ENCODE measurements at places on chromosomes 6 and 20. TPM values are rescaled to one million over a fixed set of nuclear protein-coding genes. Genes with fewer than 3 reads are reported as not detected.
A peak's percentile ranks its signal among the peaks of the same experiment; 100 is the strongest.

The CCR6 gene
- total RNA-seq: not detected

The NRN1 gene
- 5.9 TPM for total RNA-seq

DNA sequence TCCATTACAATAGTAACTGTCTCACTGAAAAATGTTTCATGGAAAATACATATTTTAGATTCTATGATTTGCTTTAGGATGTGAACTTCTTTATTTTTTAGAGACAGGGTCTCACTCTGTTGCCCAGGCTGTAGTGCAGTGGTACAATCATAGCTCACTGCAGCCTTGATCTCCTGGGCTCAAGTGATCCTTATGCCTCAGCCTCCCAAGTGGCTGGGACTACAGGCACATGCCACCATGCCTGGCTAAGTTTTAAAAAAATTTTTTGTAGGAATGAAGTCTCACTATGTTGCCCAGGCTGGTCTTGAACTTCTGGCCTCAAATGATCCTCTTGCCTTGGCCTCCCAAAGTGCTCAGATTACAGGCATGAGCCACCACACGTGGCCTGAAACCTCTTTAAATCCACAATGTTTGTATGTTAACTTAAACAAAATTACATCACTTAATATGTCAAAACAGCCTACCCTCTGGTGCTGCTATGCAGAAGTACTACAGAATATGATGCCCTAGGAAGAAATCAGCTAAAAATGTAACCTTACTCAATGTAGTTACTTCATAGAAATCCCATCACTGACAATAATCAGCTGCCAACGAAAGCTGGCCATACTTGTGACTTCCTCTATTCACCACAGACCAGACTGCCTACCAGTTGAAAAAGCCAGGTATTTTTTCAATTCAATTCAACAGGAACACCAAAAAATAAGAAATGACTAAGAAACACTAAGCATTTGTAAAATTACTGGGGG is 17.6 kb downstream of the EEF1A1 start:
- no peak for DNase-seq
- no peaks in the 10 kb centered on the region for H3K27me3 ChIP-seq
- no peaks in the 10 kb centered on the region for H3K4me1 ChIP-seq
- peaks cover 24% of the 10 kb centered on the region for H3K36me3 ChIP-seq

The FNDC11 gene
- 0.27 TPM for total RNA-seq

DNA sequence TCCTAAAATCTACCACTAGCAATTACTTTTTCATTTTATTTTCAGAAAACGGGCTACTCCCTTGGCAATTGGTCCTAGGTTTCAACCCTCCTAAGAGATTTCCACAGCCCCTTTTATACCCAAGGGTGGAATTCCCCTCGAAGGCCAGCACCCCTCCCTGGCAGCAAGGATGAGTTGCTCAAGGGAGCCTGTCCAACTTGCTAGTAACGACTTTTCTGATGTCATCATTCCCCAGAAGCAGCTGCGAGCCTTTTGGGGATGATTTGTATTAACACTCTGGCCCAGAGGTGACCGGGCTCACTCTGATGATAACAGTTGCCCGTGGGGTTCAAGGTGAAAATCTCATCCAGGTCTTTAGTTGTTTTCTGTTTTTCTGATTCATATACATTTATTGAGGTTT is 30.7 kb upstream of the NAA20 start:
- no peak overlapping the region for H3K4me3 ChIP-seq
- H3K4me1 ChIP-seq: no peaks in the 10 kb centered on the region
- no peaks in the 10 kb centered on the region for H3K36me3 ChIP-seq
- no peak overlapping the region for H3K27ac ChIP-seq
- DNase-seq: no peak

DNA sequence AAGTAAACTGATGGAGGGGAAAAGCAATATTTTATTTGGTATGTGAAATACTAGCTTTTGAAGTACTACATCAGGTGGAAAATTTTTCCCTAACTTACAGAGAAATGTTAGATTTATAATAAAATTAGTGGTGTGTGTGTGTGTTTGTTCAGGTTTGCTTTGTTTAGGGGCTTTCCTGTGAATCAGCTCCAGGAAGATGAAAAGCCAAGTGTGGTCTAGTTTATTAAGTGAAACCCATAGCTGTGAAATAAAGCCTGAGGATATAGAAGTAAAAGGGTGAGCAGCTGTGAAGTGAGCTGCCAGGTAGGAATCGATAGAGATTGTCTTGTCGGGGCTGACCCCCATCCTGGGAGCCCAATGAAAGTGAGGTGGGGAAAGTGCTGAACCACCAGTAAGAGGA is 347.6 kb upstream of the IMPG1 start:
- no peak overlapping the region for H3K27ac ChIP-seq
- H3K36me3 ChIP-seq: no peaks in the 10 kb centered on the region
- H3K27me3 ChIP-seq: no peaks in the 10 kb centered on the region
- H3K4me1 ChIP-seq: no peaks in the 10 kb centered on the region
- no peak for DNase-seq
- no peak overlapping the region for H3K4me3 ChIP-seq

DNA sequence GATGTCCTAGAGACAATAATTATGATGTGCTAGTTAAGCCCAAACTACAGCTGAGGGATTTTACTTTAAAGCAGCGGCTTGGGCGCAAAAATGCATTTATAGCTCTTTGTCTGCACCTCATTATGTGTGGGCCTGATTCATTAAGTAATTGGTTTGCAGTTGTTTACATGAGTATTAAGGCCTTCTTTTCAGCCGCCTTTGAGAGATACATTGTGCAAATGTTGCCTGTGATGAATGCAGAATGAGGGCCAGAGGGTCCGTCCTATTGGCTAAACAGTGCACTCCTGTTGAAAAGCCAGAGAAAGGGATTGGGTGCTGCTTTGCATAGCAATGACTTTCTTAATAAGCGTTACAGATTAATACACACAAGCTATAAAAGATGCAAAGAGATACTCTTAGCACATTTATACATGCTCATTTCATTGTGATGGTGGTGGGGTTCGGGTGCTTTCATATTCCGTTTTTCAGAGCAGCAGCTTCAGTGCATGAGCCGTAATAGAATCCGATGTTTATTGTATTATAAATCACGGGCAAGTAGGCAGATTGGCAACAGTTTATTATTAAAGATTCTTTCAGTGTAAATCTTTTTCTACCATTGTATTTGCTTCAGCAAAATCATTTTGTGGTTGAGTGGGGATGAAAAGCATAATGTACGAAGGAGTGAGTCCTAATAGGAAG is 68.2 kb upstream of the XRN2 start:
- H3K27me3 ChIP-seq: no peaks in the 10 kb centered on the region
- no peak for DNase-seq
- peaks cover 4% of the 10 kb centered on the region for H3K4me1 ChIP-seq
- no peak overlapping the region for H3K4me3 ChIP-seq
- no peak overlapping the region for H3K27ac ChIP-seq

DNA sequence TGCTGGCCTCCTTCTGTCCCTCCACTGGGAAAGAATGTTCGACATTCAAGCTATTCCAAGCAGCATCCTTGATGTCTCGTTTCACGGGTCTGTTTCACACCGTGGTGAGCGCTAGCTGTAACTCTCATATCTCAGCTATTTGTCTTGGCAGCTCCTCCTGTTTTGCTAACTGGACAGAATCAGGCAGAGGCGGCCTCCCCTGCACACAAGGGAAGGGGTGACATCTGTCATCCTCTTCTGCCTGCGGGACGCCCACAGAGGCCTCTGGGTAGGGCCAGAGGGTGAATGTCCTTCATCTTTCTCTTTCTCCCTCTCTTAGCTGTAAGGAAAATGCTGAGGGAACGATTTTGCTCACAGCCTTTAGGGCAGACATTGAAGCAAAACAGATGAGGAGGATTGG is 232.8 kb upstream of the GMDS start:
- H3K4me3 ChIP-seq: no peak overlapping the region
- no peak for DNase-seq
- peaks cover 4% of the 10 kb centered on the region for H3K27me3 ChIP-seq
- H3K36me3 ChIP-seq: peaks cover 3% of the 10 kb centered on the region
- H3K27ac ChIP-seq: no peak overlapping the region

- no peak overlapping the region for H3K27ac ChIP-seq
- peaks cover 7% of the 10 kb centered on the region for H3K4me1 ChIP-seq
- no peak overlapping the region for H3K4me3 ChIP-seq
- peaks cover 6% of the 10 kb centered on the region for H3K27me3 ChIP-seq
These were observed 25.9 kb upstream of the AIG1 start for GRCh38 chr6:143034689-143035334.

DNA sequence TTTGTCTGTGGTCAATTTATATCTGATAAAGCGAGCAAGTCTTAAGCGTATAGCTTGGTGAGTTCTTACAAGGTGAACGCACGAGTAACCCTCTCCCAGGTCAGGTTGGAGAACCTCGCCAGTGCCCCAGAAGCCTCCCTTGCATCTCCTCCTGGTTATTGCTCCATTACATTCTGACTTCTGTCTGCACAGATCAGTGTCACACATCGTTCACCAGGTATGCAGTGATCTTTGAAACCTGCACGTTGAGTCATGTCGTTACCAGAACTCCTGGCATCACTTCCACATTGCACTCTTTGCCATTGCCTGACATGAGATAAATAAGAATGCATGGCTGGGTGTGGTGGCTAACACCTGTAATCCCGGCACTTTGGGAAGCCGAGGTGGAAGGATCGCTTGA is 44.2 kb downstream of the AKAP12 start:
- H3K36me3 ChIP-seq: no peaks in the 10 kb centered on the region
- DNase-seq: no peak
- peaks cover 16% of the 10 kb centered on the region for H3K4me1 ChIP-seq
- H3K4me3 ChIP-seq: no peak overlapping the region

- H3K4me3 ChIP-seq: no peak overlapping the region
- H3K27ac ChIP-seq: no peak overlapping the region
- no peaks in the 10 kb centered on the region for H3K36me3 ChIP-seq
- H3K27me3 ChIP-seq: no peaks in the 10 kb centered on the region
- H3K4me1 ChIP-seq: no peaks in the 10 kb centered on the region
These were observed 107.1 kb downstream of the PSMB1 start for GRCh38 chr6:170445971-170446370.

- no peaks in the 10 kb centered on the region for H3K27me3 ChIP-seq
- no peak overlapping the region for H3K27ac ChIP-seq
- no peak for DNase-seq
- H3K4me1 ChIP-seq: peaks cover 39% of the 10 kb centered on the region
These were observed 89.0 kb upstream of the CEP85L start for GRCh38 chr6:118740372-118740771.

DNA sequence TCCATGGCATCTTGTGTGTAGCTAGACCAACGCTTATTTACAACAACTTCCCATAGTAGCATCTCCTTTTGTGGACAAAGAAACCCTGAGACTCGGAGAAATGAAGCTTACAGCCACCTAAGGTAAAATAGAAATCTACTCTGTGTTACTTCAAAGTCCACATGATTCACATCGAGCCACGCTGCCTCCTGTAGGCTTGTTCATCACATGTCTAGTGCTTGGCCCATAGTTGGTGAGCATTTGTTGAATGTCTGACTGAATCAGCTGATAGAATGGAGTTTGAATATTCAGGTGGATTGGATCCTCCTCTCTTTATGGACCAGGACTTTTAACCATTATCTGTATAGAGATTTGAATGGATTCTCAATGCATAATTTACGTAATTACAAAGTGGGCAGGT is 130.7 kb downstream of the CCDC170 start:
- H3K4me1 ChIP-seq: peaks cover 18% of the 10 kb centered on the region
- no peaks in the 10 kb centered on the region for H3K36me3 ChIP-seq
- H3K4me3 ChIP-seq: no peak overlapping the region
- peaks cover 8% of the 10 kb centered on the region for H3K27me3 ChIP-seq

The PTK7 gene
- total RNA-seq: 4.1 TPM

DNA sequence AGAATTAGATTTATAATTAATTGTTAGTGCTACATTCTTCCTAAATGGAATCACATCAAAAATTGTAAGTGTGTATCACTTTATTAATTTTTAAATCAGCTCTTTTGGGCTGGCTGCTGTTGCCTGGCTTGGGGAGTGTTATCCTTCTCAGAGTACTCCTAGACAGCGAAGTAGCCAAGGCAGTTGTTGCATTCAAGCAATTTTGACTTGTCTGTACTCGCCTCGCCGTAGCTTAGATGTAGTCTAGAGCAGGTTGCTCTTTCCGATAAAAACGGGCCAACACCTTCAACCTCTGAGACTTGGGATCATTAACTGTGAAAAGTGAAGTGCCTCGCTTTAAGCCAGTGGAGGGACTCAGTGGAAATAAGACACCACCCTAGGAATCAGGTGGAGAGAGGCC is 151.3 kb downstream of the FARS2 start:
- DNase-seq: no peak
- no peak overlapping the region for H3K27ac ChIP-seq
- no peaks in the 10 kb centered on the region for H3K4me1 ChIP-seq

The BMP5 gene
- total RNA-seq: not detected

- H3K27me3 ChIP-seq: no peaks in the 10 kb centered on the region
- no peak overlapping the region for H3K4me3 ChIP-seq
- H3K36me3 ChIP-seq: peaks cover 5% of the 10 kb centered on the region
- peak; percentile 28 for DNase-seq
- H3K27ac ChIP-seq: no peak overlapping the region
These were observed 44.3 kb downstream of the ABHD12 start for GRCh38 chr20:25346349-25346748.

The RCAN2 gene
- not detected for total RNA-seq

The TRIM40 gene
- not detected for total RNA-seq

- peaks cover 27% of the 10 kb centered on the region for H3K27me3 ChIP-seq
- H3K36me3 ChIP-seq: no peaks in the 10 kb centered on the region
- no peak overlapping the region for H3K4me3 ChIP-seq
- no peaks in the 10 kb centered on the region for H3K4me1 ChIP-seq
- DNase-seq: no peak
These were observed 84.8 kb upstream of the EYA2 start for GRCh38 chr20:46809706-46810360.

The ZBP1 gene
- 0.11 TPM for total RNA-seq

- peaks cover 66% of the 10 kb centered on the region for H3K27me3 ChIP-seq
- H3K36me3 ChIP-seq: peaks cover 2% of the 10 kb centered on the region
- no peak overlapping the region for H3K27ac ChIP-seq
- no peak overlapping the region for H3K4me3 ChIP-seq
- DNase-seq: no peak
These were observed 3.3 kb upstream of the ULBP1 start for GRCh38 chr6:149960488-149960887.

GRCh38 chr6:27810768-27811450 is 101.3 kb downstream of the OR2B2 start:
- H3K4me3 ChIP-seq: peak overlapping the region; percentile 88
- H3K27me3 ChIP-seq: no peaks in the 10 kb centered on the region
- H3K27ac ChIP-seq: peak overlapping the region; percentile 87

GRCh38 chr6:150738092-150738629 is 127.3 kb upstream of the MTHFD1L start:
- no peaks in the 10 kb centered on the region for H3K4me1 ChIP-seq
- H3K4me3 ChIP-seq: no peak overlapping the region

DNA sequence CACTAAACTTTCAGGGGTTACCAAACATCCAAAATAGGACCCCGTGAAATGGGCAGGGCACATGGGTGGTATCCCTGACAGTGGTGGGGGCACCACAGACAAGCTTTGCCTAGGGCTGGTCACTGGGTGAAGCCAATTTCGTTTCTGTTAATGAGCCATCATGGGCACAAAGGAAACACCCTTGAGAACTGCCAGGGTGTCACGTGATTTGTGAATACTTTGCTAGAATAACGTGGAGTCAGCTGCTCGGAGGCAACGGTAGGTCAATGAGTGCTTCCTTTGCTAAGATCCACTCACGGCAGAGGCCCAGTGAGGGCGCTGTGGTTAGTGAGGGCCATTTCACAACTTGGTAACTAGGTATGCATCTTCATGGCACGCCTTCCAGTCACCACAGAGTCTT is 87.7 kb upstream of the AGPAT4 start:
- no peak overlapping the region for H3K27ac ChIP-seq
- H3K36me3 ChIP-seq: no peaks in the 10 kb centered on the region
- no peak overlapping the region for H3K4me3 ChIP-seq
- no peaks in the 10 kb centered on the region for H3K27me3 ChIP-seq

The TUBE1 gene
- total RNA-seq: 39.1 TPM

The TBXT gene
- not detected for total RNA-seq

The HLA-DQA2 gene
- not detected for total RNA-seq

- H3K27me3 ChIP-seq: peaks cover 2% of the 10 kb centered on the region
- no peak overlapping the region for H3K27ac ChIP-seq
- no peaks in the 10 kb centered on the region for H3K36me3 ChIP-seq
- H3K4me1 ChIP-seq: no peaks in the 10 kb centered on the region
These were observed 178.3 kb upstream of the MCHR2 start for GRCh38 chr6:100172322-100172713.
